Articular chondrocyte of knee joint (primary cell): ENCODE measurements at places on chromosomes 4 and X. TPM values are rescaled to one million over a fixed set of nuclear protein-coding genes. Genes with fewer than 3 reads are reported as not detected.

Gene C4orf46
- 17.8 and 37.0 TPM in 2 replicates for total RNA-seq

Gene UCP1
- total RNA-seq, result not detected in 2 replicates

Gene PDGFRA
- 826 and 895 TPM in 2 replicates for total RNA-seq

Gene AKAP4
- total RNA-seq, result not detected in 2 replicates

Gene APLN
- 4.5 and 8.8 TPM in 2 replicates for total RNA-seq

Gene GPR173
- total RNA-seq, result 2.2 and 2.8 TPM in 2 replicates

Gene TLR6
- total RNA-seq, result 5.7 and 6.1 TPM in 2 replicates

Gene NEUROG2
- under 0.01 TPM in 1 of 2 replicates, not detected in the other for total RNA-seq

Gene SPANXD
- not detected in 2 replicates for total RNA-seq

Gene LIN54
- 23.9 and 27.3 TPM in 2 replicates for total RNA-seq

Gene RHOXF2B
- not detected in 2 replicates for total RNA-seq

Gene EIF1AX
- 61.9 and 79.6 TPM in 2 replicates for total RNA-seq

Gene TEC
- 0.91 and 1.8 TPM in 2 replicates for total RNA-seq

Gene CPXCR1
- not detected in 2 replicates for total RNA-seq

Gene SPANXA2
- 0.22 TPM in 1 of 2 replicates, not detected in the other for total RNA-seq

Gene ATP1B4
- total RNA-seq, result not detected in 2 replicates

Gene RBMXL3
- not detected in 2 replicates for total RNA-seq

Gene PDE6B
- 0.43 and 1.3 TPM in 2 replicates for total RNA-seq

Gene ARL9
- total RNA-seq, result 1.9 and 2.1 TPM in 2 replicates

Gene MAGEA11
- total RNA-seq, result not detected in 2 replicates

Gene FGFBP2
- 1.2 and 2.4 TPM in 2 replicates for total RNA-seq

Gene CITED1
- total RNA-seq, result 0.13 TPM in 1 of 2 replicates, not detected in the other

Gene IRS4
- not detected in 2 replicates for total RNA-seq

Gene TRPC3
- total RNA-seq, result 0.11 and 0.13 TPM in 2 replicates

Gene UNC5C
- 1.3 and 2.5 TPM in 2 replicates for total RNA-seq

Gene P2RY8
- not detected in 2 replicates for total RNA-seq

Gene HELT
- not detected in 2 replicates for total RNA-seq

Gene USO1
- 133 and 136 TPM in 2 replicates for total RNA-seq

Gene NUDT6
- total RNA-seq, result 5.9 and 7.2 TPM in 2 replicates
